DMS53 (cell line): ENCODE measurements at places on chromosomes 4 and X.

- no peak for DNase-seq
Observed at GRCh38 chr4:7593646-7594412, 159.1 kb upstream of the PSAPL1 start.

- DNase-seq: peak; percentile 9
Observed at GRCh38 chrX:72230290-72230689, 8.5 kb downstream of the ERCC6L start.

DNA sequence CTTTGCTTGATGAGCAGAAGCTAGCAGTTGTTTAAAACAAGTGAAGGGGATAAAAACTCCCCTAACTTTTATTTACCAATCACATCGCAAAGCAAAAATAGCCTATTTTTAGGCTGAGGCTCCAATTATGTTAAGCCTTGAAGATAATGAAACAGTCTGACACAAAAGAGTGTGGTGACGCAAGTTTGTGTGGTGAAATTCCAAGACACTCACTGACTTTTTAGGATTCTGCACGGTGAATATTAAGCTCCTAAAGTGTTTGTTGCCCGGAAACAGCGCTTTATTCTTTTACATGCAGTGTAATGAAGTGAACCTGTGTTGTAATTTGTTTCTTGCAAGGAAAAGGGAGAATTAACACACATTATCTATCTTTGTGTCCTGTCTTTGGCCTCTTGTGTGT is 74.8 kb downstream of the POLA1 start:
- no peak for DNase-seq

GRCh38 chr4:179625406-179625805 is 2183.2 kb upstream of the AGA start:
- no peak for DNase-seq

DNA sequence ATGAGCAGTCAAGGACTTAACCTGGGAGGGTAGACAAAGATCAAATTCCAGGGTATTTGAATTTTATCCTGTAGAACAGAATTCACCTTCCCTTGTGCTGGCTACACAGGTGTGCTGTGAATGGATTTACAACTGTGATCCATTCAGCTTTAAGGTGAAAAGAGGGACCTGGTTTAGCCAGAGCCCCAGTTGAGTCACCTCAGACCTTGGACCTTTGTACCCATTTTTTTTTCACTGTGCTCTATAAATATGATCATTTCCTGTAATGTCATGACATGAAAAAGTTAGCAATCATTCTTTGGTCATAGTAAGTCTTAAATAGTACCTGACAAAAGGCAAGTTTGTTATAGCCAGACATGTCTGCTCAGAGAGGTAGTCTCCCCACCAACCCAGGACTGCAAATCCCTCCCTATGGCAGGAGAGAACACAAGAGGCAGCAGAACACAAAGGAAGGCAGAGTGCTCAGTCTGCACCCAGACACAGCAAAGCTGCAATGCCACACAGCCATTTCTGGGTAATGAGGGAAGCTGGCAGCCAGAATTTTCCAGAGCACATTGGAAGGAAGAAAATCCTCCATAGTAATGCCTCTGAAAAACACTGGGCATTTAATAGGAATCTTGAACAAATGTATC is 77.9 kb downstream of the CXXC4 start:
- peak; percentile 50 for DNase-seq

- DNase-seq: no peak
Observed at GRCh38 chr4:178003098-178003657, 560.9 kb upstream of the AGA start.

- no peak for DNase-seq
Observed at GRCh38 chr4:76589402-76589801, 154.4 kb downstream of the SHROOM3 start.

DNA sequence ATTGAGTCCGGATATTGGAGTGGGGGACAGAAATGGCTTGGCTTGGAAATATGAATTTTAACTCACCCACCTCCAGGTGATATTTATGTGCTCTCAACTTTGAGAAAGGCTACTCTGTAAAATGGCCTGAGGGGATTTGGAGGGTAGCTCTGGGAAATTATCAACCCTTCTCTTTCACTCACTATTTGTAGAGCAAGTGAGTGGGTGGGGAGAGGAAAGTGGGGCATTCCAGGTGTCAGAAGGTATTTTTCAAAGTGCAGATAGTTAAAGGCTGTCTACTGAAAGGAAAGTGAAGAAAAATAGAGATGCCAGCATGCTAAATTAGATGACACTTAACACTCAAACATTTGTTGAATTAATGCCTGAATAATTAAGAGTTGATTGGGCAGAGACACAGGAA is 44.1 kb downstream of the TMEM164 start:
- DNase-seq: no peak

DNA sequence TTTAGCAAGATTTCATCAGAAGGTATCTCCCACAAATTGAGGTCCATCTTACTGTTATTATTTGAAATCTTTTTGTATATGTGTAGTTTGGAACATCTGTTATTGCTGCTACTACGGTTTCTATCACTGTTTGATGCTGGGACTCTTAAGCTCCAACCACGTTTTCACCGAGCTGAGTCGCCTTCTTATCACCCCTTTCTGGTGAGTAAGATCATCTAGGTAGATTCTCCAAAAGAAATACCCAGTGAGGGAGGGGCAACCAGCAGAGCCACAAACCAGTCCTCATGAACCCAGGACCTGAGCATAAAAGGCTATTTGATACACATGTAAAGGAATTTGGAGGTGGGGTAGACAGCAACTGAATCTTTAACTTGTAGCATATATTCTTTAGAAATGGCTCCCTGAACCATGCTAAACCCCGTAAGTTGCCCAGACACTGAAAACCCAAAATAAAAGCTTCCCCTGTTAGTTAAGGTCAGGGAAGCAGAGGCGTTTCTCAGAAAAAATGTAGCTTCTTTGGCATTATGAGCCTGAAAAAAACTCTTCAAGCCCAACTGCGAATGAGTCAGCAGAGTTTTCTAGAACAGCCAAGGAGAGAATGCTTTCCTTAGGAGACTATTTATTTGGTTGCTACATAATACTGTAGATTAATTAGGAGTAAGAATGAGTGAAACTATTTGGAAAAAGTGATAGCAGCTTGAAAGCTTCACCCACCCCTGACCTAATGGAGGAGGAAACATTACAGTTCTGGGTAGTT is 53.8 kb upstream of the ATXN3L start:
- no peak for DNase-seq

DNA sequence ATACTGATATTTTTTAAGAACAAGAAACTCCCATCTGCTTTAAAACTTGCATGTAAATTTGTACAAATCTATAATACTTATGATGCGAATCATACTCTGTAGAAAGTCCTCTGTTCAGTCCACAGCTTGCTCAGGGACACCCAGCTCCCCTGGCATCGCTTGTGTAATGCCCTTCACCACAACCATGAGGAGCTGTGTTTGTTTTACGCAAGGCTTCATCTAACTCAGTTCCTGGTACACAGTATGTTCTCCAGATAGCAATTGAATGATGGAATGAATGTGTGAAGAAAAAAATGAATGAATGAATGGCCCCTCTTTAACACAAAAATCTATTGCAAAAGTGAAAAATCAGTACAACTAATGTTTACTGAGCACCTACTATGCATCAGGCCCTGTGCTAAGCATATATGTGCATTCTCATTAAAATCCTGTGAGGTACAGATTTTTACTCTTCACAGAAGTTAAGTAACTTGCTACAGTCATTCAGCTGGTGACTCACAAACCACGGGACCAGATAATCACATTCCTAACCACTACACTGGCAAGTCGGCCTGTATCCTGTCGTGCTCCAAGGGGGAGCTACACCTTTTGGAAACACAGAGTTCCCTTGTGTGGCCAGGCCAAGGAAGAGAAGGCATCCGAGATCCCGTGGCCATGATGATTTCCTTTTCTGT is 58.7 kb upstream of the KDR start:
- DNase-seq: peak; percentile 68

DNA sequence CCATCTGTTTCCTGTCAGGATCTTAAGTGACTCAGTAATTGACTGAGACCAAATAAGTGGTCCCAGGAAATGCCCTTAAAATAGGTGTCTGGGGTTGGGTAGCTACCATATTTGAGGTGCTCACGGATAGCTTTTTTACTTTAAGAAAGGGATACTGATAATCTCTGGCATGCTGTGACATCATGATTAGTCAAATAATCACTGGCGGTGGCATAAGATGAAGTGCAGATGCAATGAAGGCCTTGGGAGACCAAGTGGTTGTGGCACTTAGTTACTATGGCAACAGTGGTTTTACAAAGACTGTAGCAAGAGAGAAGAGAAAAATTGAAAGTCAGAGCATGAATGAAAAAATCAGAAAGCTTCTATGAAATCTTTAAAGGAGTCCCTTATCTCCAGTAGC is 114.5 kb upstream of the SLIT2 start:
- DNase-seq: no peak

- peak; percentile 85 for DNase-seq
Observed at GRCh38 chr4:39464886-39465501, 6.1 kb downstream of the LIAS start.

DNA sequence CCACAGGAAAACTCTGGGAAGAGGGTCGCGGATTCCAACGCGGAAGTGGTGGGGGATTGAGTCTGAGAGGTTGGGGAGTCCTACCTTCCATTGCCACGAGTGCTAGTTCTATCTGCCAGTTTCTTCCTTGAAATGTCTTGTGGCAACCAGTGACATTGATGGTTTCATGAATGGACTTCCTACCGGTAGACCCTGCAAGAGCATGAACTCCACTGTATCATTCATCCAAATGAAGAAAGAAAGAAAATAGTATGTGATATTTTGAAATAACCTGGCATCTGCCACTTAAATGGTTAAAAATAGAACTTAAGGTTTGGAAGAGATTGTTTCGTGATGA is 1.1 kb upstream of the SLC10A7 start:
- peak; percentile 28 for DNase-seq

GRCh38 chr4:22713841-22714240 is 21.1 kb downstream of the GBA3 start:
- no peak for DNase-seq

GRCh38 chr4:120327276-120327675 is 260.6 kb upstream of the MAD2L1 start:
- DNase-seq: no peak

- DNase-seq: no peak
Observed at GRCh38 chr4:154487145-154487544, 4.5 kb downstream of the DCHS2 start.

DNA sequence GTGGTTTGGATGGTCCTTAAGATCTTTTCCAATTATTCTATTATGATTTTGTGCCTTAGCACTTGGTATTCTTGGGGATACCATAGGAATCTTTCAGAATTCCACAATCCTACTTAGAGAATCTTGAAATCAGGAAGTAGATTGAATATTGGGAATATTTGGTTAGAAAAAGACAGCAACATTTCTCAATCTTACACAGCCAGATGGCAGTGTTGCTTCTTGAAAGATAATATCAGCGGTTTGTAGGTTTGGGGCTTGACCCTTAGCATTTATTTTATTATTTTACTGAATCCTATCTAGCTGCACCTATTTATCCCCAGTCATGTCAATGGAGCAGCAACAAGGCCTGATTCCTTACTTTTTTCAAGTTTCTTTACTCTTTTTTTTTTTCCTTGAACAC is 28.6 kb downstream of the MAGEB1 start:
- DNase-seq: peak; percentile 60

DNA sequence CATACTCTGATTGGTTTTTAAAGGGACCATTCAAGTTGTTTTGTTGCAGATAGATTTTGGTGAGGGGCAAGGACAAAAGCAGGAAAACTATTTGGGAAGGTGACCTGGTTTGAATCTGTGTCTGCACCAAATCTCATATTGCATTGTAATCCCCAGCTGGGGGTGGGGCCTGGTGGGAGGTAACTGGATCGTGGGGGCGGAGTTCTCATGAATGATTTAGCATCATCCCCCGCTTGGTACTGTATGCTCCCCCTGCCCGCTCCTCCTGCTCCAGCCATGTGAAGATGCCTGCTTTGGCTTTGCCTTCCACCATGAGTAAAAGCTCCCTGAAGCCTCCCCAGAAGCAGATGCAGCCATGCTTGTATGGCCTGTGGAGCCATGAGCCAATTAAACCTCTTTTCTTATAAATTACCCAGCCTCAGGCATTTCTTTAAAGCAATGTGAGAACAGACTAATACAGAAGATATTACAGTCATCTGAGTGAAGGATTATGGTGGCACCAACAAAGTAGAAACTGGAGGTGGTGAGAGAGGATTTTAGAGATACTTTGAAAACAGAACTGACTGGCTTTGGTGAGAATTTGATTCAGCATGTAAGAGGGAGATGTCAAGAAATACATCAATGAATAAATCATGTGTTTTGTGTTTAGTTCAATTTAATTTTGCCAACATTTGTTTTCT is 14.4 kb downstream of the IL21 start:
- DNase-seq: no peak

DNA sequence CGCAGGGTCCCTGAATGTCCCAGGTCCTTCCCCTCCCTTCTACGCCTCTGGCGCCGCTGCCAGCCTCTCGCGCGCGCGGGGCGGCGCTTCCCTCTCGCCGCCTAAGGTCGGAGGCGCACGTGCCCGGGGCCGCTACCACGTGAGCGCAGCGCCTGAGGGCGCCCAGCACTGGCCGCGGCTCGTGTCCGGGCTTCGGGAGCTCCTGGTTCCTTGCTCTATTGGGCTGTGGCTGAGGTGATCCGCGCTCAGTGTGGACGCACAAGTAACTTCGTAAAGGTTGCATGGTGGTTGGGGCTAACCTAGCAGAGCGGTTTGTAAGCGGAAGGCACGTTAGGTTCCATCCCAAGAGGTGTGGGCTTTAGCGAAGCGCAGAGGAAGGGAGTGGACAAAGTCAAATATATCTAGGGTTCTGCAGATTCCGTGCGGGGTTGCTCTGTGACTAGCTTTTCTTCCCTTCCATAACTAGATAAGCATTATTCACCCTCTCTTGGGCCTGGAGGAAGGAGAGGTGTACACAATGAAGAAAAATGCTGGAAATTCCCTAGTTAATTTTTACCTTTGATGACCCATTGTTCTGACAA is 1.8 kb downstream of the TLL1 start:
- peak; percentile 85 for DNase-seq

- peak; percentile 8 for DNase-seq
Observed at GRCh38 chrX:39440799-39441284, 639.6 kb downstream of the MID1IP1 start.
